Nucleus accumbens (tissue), 56 donors: ENCODE measurements at places on chromosomes 11 and 22.

DNA sequence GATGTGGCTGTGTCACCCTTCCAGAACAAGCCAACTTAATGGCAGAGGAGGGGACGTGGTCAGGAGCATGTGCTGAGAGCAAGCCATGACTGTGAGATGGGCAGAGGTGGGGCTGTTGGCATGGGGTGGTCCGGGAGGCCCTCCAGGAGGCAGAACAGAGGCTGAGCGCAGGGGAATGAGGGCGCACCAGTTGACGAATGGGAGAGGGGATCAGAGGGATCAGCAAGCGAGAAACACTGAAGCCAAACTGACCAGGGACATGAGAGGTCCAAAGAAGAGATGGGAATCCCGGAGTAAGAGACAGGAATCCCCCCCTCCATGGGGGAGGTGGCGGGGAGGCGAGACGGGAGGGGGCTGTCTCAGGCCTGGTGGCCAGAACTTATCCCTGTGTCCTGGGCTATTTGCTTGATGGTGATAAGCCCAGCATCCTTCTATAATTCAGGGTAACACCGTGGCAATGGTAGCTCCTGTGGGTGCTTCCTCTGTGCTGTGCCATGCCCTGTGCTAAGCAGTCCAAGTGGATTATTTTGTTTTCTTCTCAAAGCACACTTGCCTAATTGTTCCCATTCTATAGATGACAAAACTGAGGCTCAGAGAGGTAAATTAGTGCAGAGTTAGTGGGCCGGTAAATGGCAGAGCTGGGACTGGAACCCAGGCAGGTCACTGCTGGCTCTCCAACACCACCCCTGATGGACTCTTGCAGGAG is 83.4 kb upstream of the SHISAL1 start:
- no peak for DNase-seq

DNA sequence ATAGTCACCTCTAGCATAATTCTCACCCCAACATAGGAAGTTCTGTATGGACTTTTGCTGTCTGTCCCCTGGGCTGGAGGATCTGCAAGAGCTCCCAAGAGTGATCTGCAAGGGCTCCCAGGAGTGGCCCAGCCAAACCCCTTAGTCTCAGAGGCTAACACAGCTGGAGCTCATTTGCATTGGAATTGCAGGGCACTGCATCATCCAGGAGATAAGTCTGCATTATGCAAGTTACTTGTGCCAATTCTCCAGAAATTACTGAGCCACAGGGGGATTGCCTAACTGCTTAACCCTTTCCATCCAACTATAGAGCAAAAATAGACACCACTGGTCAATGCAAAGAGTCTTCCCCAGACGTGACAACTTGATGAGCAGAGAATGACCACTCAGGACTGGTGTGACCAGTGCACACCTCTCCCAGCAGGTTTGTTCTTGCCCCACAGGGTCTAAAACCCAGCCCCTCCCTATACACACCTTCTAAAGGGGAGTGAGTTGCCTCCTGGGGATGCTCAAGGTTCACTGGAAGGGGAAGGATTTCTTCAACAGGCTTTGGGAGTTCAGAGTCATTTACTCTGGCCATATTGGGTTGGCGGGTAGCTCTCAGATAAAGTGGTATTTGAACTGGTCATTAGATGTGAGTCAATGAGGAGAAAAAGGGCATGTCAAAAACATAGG is 38.4 kb downstream of the POU2AF3 start:
- no peak for DNase-seq

GRCh38 chr11:77789731-77790476 is 30.6 kb downstream of the RSF1 start:
- DNase-seq, result no peak

DNA sequence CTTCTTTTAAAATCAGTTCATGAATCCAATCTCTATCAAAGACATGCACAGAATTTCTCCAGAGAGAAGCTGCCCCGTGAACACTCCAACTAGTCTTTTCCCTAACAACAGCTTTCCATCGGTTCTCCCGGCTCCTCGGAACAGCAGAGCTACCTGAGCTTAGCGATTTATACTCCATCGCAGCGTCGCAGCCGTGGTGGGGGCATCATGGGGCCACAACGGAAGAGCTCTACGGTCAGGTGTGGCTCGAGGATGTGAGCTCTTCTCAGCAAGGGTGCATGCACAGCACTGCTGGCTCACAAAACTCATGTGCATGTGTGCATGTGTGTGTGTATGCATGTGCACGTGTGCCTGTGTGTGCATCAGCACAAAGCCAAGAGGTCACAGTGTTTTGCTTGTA is 11.7 kb upstream of the MOB2 start:
- no peak for DNase-seq

GRCh38 chr11:70502677-70503467 is 104.5 kb downstream of the CTTN start:
- no peak for DNase-seq

GRCh38 chr11:16979703-16980622 is 34.3 kb downstream of the PLEKHA7 start:
- no peak for DNase-seq

GRCh38 chr22:50739279-50739691 is 1.3 kb downstream of the ACR start:
- no peak for DNase-seq

- DNase-seq, result no peak
These were observed 10.4 kb downstream of the P2RY2 start for GRCh38 chr11:73228268-73229134.

- no peak for DNase-seq
These were observed 21.0 kb upstream of the UBASH3B start for GRCh38 chr11:122634501-122634900.

GRCh38 chr11:78472382-78472781 is 54.8 kb upstream of the GAB2 start:
- DNase-seq, result no peak

DNA sequence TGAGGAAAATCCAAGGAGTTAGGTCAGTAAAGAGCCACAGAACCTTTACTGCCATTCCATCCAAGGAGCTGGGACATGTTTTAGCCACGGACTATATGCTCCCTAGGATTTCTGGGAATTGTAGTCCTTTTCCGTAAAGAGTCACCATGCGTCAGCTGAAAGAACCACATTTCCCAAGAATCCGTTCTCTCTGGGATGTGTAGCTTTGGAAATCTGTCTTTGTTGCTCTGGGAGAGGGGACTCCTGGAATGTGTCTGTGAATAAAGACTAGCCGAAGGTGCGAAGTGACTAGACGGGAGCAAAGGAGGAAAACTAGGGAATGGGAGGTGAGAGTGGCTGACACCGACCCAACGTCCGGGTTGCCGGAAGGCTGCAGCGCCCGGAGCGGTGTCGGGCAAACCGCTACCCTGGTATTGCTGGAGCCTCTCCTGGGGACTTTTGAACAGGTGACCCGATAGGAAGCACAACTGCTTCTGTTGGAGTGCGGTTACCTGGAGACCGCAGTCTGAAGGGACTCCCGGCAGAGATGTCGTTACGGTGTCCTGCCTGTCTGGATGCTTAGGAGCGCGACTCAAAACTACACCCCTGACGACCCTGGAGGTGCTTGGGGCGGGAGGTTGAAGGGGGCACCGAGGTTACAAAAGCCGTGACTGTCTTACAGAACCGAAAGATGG is at the start of gene IFTAP:
Gene IFTAP (plus strand): TSS at position 187 of the 674 bp plus-strand sequence. CDS start 15,602 bp downstream, outside the sequence.
- DNase-seq, result peak; percentile 77

GRCh38 chr11:119694334-119694733 is 34.7 kb downstream of the NECTIN1 start:
- DNase-seq, result no peak

DNA sequence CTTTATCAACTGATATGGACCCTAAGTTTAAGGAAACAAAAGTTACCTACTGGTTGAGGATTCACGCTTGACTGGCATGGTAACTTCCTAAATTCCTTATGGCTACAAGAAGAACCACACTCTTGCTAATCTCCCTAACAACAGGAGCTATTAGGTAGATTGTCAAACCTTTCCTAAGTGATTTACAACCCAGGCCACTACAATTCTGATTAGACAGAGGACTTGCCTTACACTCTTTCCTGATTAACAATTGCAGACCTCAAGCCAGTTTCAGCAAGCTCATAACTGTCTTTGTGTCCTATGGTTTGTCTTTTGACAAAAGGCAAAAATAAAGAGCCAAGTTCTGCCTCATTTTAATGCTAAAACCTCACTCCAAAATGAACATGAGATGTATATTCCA is 16.3 kb downstream of the OR52K2 start:
- no peak for DNase-seq

GRCh38 chr11:129259931-129260348 is 67.8 kb upstream of the ARHGAP32 start:
- DNase-seq, result no peak

GRCh38 chr22:20090730-20091240 is 10.7 kb downstream of the DGCR8 start:
- DNase-seq, result no peak

GRCh38 chr22:43905681-43906080 is 13.9 kb upstream of the PNPLA5 start:
- no peak for DNase-seq

- DNase-seq, result no peak
These were observed 6.4 kb upstream of the CCDC88B start for GRCh38 chr11:64333556-64333955.

DNA sequence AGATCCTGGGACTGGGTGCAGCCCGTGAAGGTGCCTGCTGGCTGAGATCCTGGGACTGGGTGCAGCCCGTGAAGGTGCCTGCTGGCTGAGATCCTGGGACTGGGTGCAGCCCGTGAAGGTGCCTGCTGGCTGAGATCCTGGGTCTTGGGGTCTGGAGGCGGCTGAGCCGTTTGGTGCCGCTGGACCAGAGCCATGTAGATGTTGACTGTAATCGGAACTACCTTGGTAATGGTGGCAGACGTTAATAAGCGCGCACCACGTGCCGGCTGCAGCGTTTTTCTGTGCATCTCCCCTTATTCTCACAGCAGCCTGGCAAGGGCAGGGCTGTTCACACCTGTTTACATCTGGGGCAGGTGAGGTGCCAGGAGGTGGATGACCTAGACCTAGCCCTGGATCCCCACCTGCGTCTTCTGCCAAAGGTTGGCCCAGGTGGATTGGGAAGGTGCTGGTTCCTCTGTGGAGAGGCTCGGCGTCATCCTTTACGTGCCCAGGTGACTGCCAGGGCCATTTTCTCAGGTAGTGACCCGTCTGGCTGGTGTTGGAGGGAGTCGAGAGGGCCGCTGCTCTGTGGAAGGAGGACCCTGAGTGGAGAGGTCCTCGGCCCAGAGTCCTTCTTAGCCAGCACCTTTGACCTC is 382.5 kb downstream of the TBC1D22A start:
- DNase-seq, result no peak

GRCh38 chr11:6611092-6611962 is 689 bp downstream of the TAF10 start:
- no peak for DNase-seq

GRCh38 chr11:1397862-1398527 is 8.3 kb downstream of the BRSK2 start:
- DNase-seq, result no peak

DNA sequence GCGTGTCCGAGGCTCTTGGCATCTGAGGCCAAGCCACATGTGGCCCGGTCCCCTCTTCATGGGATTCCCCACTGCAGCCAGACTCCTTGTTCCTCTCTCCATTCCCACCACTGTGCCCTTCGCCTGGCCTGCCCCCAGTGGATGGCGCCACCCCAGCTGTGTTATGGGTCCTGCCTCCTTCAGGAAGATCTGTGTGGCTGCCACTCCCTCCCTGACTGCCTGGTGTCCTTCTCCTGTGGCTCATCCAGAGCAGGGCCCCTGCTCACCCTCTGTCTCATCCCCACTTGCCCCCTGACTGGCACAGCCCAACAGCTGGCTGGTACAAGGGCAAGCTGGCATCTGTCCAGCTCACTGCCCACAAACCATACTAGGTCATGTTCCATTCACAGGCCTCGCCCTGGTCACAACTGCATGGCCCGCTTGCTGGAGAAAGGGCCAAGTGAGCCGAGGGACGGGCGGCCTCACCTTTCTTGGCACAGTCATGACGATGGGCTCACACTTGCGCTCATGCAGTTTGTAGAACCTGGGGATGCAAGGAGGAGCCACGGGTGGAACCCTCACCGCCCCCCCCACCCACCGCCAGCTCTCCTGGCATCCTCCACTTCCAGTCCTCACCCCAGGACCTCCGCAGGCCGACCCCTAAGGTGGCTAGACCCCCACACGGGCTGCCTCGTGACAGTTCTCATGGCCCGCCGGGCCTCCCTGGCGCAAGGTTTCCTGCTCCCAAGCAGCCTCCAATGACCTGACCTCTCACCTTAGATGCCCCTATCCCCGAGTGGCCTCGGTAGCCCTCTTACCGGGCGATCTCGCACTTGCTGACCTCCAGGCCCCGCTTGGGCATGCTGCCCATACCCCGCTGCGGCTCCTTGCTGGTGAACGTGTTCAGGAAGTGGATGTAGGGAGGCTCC is 2.1 kb upstream of the PTPRCAP start:
- DNase-seq, result no peak

GRCh38 chr11:130323452-130324450 is 9.0 kb upstream of the ZBTB44 start:
- no peak for DNase-seq

- DNase-seq, result no peak
These were observed 27.9 kb downstream of the GUCY1A2 start for GRCh38 chr11:106990331-106990730.

DNA sequence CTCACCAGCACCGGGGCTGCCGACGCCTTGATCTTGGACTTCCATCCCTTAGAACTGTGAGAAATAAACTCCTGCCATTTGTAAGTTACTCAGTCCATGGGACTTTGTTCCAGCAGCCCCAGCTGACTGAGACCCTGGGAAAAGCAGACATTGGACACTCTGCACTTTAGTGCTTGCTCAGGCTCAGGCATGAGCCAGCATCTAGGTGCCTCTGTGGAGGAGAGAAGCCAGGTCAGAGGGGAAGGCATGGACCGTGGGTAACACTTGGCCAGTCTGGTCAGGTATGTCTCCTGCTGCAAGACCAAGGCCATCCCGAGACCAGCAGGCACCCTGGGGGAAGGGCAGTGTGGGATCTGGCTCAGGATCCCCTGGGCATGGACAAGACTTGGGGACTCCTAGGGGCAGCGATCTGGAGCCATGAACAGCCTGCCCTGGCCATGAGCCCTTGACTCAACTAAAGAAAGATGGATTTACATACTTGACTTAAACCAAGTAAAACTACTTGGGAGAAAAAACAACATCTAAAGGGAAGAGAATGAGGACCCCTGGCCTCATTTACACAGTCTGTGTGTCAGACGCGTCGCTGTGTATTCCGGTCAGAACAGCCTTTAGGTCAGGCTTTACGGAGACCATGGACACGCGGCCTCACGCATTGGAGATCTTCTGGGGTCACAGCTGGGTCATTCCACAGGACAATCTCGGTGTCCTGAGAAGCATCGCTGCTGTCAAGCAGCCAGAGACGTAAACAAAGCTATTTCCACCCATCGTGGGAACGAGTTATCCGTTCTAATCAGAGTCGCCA is 497.1 kb downstream of the BRD1 start:
- DNase-seq, result no peak

GRCh38 chr11:35150454-35150853 is 11.5 kb downstream of the CD44 start:
- no peak for DNase-seq

DNA sequence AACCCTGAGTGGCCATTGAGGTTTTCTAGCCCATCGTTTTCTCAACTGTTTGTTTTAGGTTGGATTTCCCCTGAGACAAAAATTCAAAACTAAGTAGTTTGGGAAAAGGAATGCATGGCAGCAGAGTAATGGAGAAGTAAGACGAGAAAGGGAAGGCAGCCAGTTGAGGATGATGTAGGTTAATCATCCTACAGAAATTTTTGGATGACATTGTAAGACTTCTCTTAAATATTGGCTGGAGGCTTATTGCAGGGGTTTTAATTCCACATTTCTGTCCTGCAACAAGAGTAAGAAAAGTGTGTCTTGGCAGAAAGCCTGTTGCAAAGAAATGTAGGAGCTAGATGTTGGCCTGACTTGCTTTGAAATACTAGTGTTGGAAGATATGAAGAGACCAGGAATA is 308.8 kb downstream of the LUZP2 start:
- DNase-seq, result no peak
